ENCODE measurements at places on chromosomes 4 and X. TPM values are rescaled to one million over a fixed set of nuclear protein-coding genes. Genes with fewer than 3 reads are reported as not detected.

MAGEB10 gene
- polyA plus RNA-seq: not detected

APLN gene
- not detected for polyA plus RNA-seq

- DNase-seq: no peak
Measured at GRCh38 chrX:138923805-138924204, 212.3 kb upstream of the FGF13 start.

GRCh38 chrX:118353081-118353850 lies 7.4 kb downstream of the WDR44 start:
- DNase-seq: no peak

DNA sequence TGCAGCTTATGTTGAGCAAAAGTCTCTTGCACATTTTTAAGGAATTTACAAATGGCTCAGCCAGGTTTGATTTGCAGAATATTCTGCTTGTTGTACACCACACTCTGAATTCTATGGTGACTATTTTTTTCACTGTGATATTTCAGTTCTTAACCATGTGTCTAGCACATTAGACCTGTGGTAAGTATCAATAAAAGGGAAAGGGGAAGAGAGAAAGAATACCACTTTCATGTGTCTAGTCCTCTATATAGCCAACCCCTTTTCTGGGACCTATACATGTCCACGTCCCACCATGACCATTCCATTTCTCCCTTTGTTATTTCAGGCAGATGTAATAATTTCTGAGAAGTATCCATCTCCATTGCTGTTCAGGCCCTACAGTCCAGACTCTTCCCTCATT lies 121.3 kb upstream of the PNPLA4 start:
- no peak for DNase-seq

DNA sequence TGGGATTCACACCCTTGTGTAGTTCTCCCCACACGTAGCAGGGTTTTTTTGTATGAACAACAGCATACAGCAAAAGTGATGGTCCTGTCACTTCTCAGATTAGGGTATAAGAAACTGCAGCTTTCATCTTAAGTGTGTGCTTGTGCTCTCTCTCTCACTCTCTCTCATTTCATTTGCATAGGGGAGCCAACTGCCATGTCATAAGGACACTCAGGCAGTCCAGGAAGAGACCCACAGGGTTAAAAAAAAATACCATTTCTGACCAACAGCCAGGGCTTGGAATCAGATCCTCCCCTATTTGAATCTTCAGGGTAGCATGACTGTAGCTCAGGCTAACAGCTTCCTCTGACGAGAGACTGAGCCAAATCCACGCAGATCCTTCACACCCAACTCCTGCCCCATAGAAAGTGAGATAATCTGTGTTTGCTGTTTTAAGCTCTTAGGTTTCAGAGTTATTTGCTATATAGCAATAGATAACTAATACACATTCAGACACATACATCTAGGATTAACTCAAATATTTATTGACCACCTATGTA lies 331.2 kb downstream of the PAPSS1 start:
- no peak for DNase-seq

GRCh38 chr4:73744203-73744602 lies 3.8 kb downstream of the CXCL8 start:
- no peak for DNase-seq
